ENCODE measurements at places on chromosomes 7 and 10.

GRCh38 chr7:158258411-158259130, 329.1 kb downstream of the PTPRN2 start:
- no peak for DNase-seq

- DNase-seq = no peak
Observed at GRCh38 chr10:64089648-64090047, 568.4 kb downstream of the REEP3 start.

DNA sequence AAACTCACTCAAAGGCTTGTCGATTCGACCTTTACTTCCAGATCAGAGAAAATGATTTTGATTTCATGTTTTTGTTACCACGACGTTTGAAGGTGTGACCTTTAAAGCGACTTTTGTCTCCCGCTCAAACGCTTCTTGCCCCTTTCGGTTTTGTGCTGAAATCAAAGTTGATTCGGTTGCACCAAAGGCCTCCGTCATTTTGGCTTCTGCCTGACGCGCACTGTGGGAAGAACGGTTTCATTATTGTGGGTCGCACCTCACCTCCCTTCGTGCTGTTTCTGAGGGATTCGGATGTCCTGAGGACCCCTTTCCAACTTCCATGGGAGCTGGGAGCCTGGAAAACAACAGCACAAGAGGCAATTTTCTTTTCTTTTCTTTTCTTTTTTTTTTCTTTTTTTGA, 176.9 kb downstream of the DNAJB6 start:
- DNase-seq = no peak

DNA sequence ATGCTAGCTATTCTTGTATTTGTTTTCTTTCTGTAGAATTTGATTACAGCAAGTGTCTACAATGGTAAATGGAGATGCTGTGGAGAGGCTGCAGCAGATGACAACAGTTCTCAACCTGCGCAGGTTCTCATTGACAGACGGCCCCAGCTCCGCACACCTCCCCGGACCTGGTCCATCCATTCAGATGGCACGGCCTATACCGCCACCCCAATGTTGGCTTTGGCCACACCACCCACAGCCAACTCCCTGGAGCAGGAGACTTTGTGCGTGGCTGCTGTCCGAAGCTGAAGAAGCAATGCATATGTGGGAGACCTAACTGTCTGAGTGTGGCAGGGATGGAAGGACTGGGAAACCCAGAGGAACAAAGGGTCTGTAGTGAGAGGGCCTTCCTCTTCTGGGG, 116.4 kb upstream of the TCERG1L start:
- DNase-seq = no peak

- no peak for DNase-seq
Observed at GRCh38 chr10:31656851-31657433, 271.7 kb downstream of the ARHGAP12 start.

- peak; percentile 23 for DNase-seq
Observed at GRCh38 chr7:220151-220841, 27.9 kb downstream of the FAM20C start.

DNA sequence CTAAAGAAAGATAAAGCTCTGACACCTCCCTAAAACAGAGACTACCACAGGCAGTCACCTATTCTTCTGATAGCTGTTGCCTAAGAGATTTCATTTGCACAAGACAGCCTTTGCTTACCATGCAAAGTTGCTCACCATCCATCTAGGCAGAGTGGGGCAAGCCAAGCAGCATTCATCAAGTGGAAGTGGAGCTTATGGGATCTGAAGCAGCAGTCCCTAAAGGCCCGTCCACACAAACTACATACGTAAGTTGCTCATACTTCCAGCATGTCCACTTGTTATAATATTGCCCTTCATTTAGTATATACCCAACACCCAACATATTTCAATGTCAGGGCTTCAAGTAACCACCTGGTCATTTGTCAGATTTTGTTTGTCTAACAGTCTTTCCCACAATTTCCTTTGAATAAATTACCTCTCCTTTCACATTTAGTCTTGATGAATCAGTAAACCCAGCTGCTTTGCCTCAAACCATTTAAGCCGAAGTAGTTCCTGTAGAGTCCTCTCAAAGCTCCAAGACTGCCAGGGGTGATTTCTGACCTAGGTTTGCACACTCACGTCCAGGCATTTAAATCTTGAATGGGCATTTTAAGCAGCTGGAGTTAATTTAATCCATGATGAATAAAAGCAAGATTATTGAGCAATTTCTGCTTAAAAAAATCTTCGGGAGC, 67.9 kb downstream of the ATAD1 start:
- no peak for DNase-seq

DNA sequence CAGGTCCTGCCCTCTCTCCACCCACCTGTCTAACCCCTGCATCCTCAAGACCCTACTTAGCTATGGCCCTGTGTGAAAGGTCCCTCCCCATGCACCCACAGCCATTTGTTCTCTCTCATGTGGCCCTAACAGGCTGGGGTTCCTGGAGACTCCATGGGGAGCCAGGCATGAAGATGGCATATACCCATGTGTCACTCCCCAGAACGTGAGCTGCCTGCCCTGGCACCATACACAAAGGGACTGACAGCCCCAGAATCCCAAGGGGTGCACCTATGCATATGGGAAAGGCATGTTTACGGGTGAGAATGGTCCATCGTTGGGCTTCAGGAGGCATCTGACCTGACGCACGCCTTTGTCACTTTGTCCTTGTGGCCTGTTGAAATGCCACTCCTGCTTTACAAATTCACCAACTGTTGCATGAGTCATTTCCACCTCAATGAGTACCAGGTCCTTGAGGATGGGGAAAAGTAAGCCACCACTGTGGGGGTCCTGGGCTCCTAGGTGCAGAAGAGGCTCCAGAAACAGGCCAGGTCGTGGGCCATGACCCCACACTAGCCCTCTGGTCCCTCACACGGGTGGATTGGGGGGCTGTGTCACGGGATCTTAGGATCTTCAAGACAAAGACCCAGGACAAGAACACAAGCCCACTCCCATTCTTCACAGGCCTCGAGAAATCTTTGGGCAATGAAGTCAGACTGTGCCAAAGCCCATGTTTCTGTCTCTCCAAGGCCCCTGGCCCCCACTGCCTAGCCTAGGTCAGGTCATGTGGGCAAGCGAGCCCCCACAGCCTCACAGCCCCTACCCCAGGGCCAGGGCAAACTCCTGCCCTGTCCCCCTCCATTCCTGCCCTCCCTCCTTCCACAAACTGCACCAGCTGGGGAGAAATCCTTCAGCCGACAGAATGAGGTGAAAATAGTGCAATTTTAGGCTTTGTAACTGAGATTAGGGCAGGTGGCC, 8.6 kb downstream of the GPRIN2 start:
- peak; percentile 2 for DNase-seq

DNA sequence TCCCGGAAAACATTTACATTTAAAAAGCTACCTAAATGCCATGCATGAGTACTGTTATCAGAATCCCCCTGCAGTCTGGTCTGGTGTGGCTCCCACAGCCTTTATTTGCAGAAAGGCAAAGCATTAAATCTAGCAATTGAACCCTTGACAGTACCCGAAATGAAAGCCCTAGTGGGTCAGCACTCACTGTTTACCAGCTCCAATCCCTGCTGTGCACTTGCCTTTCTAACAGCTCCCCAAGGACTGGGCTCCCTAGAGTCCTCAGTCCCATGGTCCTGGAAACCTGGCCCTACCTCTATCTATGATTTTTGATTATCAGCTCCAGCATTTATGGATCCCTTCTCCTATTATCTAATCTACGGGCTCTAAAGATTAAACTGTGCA, 1.9 kb upstream of the MACC1 start:
- DNase-seq = no peak

- no peak for DNase-seq
Observed at GRCh38 chr10:32377458-32378259, 30.7 kb upstream of the EPC1 start.

- DNase-seq = no peak
Observed at GRCh38 chr7:143454091-143454680, 10.9 kb downstream of the TAS2R60 start.

GRCh38 chr7:121562259-121562658, 166.2 kb upstream of the FAM3C start:
- DNase-seq = no peak

- no peak for DNase-seq
Observed at GRCh38 chr10:124603376-124604213, 140.6 kb downstream of the FAM53B start.

DNA sequence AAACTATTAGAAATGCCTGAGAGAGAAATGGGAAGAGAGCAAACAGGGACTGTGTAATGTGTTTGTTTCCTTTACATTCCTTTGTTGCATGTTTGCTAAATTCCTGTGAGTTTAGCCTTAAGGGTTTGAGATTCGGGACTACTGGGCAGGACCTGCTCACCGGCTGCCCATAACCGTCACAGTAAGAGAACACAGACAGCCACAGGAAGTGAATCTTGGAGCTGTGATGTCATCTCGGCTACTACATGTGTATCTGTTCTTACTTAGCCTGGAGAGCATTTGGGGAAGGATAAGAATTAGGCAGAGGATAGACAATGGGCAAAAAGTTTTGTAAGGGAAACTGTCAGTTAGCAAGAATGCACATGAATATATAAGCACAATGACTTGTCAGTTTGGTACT, 485.1 kb upstream of the KLF6 start:
- no peak for DNase-seq
